ENCODE measurements at places on chromosomes 3 and 15.

DNA sequence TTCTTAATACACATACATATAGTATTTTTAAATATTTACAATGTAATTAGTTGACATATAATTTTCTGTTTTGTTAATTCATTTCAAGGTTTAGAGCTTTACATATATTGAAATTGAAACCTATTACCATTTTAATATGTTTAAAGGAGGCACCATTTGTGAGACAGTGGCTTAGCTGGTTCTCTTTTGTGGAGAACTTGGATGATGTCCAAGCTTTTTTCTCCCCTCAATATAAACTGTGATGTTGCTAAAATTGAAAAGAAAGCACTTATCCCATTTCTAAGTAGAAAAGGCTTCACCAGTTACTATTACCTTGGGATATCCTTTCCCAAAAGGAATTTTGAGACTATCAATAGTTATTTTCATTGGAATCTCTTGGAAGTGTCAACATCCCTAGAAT is 707.2 kb downstream of the NTRK3 start:
- no peak for DNase-seq

- peak; percentile 91 for DNase-seq
Measured at GRCh38 chr15:73944161-73945129, 18.2 kb downstream of the LOXL1 start.

- DNase-seq: no peak
Measured at GRCh38 chr3:76753599-76753998, 286.3 kb upstream of the ROBO2 start.

DNA sequence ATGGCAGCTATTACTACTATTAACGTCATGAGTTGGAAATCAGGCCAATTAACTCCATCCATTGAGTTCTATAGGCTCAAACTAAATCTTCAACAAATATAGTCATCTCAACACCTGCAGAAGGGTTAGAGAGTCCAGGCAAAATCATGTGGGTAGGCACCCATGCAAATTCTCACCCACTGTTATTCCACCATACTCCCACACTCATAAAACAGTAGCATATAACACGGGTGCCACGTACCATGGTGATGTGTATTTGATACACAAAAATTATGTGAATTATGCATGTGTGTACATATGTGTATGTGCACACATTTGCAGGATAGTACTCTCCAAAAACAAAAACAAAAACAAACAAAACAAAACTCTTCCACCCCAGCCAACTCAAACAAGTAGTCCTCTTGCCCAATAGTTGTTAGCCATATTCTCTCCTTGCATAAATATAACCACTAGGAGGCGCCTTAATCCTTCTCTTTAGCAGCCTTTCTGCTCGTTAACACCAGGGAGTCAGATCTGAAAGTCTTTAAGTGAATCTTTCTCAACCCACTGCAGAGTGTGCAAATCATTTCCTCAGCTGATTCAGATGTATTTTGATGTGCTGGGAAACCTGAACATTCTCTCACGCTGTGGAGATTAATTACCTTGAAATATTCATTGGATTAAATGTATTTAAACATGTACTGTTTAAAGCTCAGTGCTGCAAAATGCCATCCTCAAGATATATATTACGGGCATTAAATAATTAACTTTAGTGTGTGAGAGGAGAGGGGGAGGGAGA is 38.0 kb upstream of the COPB2 start:
- DNase-seq: peak; percentile 40

GRCh38 chr3:29521293-29521692 is 240.4 kb downstream of the RBMS3 start:
- DNase-seq: no peak

GRCh38 chr3:136818191-136818768 is 646 bp upstream of the SLC35G2 start:
- peak; percentile 15 for DNase-seq

GRCh38 chr15:42215913-42216829 is 8.1 kb upstream of the VPS39 start:
- DNase-seq: no peak

DNA sequence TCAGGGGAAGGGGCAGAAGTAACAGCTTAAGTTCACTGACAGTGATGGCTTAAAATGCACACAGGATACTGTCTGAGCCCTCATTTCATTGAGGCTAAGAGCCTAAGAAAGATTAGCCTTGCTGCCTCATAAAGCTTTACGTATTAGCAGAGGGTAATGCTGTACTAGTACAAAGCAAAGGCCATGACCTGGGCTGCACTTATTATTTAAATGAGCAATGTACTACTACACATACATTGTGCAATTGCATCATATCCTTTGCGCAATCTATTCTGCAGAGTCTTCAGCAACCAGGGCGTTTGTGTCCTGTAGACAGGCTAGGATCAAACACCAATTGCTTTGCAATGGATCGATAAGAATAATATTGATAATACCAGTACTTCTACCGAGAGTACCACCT is 221.8 kb downstream of the TPRG1 start:
- DNase-seq: no peak

DNA sequence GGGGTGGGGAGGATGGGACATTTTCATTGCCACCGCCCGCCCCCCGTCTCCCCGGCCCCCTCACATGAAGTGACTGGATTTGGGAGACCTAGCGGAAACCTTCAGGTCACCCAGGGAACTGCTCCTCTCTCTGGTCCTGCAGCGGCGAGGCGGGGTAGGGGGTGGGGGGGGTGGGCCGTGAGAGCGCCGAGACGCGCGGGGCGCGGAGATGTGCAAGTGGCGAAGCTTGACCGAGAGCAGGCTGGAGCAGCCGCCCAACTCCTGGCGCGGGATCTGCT is 712 bp upstream of the MME start:
- DNase-seq: no peak

DNA sequence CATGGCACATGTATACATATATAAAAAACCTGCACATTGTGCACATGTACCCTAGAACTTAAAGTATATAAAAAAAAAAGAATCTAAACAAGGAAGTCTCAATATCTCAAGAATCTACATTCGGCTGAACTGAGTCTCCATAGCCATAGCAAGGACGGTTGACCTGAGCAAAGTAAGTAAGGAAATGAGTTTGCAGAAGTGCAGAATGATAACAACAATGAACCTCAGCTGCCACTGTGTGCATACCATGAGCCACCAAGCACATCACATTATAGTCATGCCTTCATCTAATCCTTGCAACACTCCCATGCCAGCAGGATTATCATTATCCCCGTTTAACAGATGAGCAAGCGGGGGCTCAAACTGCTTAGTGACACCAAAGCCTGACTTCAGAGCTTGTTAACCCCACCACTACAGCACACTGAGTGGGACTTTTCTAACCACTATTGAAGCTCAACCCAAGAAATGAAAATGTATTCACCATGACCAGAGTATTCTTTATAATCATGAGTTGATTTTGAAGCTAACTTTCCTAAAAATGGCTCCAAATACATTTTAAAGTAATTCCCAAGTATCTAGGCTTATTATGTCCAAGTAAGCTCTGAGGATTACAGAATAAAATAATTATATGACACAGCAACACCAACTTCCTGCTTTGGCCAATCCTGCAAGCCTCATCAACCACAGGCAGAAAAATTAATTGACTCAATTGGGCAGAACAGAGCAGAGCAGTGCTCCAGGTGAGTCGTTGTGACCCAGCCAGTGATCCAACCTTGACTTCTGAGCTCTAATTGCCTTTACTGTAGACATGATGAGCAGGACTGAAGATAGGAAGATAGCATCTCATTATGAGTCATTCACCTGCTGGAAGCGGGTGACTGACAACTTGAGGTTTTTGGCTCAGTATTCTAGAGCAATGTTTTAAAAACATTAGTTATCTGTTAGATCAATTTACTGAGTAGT is 47.3 kb upstream of the IL12A start:
- DNase-seq: no peak

- peak; percentile 42 for DNase-seq
Measured at GRCh38 chr3:46065294-46065705, 38.0 kb upstream of the XCR1 start.

DNA sequence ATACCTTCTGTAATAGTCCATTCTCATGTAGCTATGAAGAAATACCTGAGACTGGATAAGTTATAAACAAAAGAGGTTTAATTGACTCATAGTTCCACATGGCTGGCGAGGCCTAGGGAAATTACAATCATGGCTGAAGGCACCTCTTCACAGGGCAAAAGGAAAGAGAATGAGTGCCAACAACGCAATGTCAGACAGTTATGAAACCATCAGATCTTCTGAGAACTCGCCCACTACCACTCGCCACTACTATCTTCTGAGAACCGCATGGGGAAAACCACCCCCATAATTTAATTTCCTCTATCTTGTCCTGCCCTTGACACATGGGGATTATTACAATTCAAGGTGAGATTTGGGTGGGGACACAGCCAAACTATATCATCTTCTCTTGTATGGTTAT is 406.8 kb upstream of the CBLB start:
- no peak for DNase-seq

DNA sequence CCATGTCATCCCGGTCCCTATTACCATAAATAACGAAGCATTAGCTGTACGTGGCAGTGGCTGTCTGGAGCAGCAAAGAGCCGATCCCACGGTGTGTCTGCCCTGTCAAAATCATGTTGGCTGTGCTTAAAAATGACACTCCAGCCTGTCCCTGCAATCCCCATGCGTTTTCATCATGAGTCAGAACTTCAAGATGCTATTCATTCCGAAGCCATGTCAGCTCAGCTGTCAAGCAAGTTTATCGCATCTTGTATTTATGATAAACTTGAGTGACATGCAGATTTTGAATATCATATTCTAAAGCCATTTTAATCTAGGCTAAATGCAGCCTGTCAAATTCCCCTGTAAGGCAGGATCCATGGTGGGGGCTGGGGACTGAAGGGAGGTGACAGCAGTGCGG is 152.4 kb downstream of the TJP1 start:
- DNase-seq: no peak

DNA sequence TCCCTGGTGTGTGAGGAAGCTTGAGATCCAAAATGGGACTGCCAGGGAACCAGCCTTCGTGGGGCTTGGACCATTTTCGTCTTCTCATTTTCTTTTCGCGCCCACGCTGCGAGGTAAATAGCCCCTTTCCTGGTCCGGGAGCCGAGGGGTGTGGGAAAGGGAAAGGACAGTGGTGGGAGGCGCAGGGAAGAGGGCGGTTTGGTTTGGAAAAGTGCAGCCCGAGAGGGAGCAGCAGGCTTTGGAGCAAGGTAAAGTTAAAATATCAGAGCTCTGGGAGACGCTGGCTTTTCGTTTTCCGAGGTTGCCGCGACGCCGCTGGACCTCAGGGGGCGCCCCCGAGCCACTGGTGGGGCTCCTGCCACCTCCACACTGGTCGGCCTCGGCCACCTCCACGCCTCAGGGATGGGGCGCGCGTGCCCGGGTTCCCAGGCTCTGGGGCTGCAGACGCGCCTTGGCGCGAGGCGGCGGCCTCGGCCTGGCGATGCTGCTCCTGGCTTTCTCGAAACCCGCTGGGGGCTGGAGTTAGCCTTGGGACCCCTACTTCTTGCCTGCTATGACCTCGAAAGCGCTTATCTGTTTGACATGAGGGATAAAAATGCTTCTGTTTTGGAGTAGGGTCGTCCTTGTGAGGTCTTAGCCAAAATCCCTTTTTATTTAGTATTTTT is 3.2 kb downstream of the PTPRG start:
- DNase-seq: peak; percentile 92

GRCh38 chr3:55486101-55486856 is 827 bp downstream of the WNT5A start:
- DNase-seq: peak; percentile 76

- DNase-seq: no peak
Measured at GRCh38 chr3:16064642-16065414, 109.7 kb upstream of the GALNT15 start.

GRCh38 chr15:85401108-85401774 is 20.8 kb downstream of the AKAP13 start:
- no peak for DNase-seq

GRCh38 chr3:51257870-51258269 is 127.2 kb upstream of the MANF start:
- DNase-seq: no peak

DNA sequence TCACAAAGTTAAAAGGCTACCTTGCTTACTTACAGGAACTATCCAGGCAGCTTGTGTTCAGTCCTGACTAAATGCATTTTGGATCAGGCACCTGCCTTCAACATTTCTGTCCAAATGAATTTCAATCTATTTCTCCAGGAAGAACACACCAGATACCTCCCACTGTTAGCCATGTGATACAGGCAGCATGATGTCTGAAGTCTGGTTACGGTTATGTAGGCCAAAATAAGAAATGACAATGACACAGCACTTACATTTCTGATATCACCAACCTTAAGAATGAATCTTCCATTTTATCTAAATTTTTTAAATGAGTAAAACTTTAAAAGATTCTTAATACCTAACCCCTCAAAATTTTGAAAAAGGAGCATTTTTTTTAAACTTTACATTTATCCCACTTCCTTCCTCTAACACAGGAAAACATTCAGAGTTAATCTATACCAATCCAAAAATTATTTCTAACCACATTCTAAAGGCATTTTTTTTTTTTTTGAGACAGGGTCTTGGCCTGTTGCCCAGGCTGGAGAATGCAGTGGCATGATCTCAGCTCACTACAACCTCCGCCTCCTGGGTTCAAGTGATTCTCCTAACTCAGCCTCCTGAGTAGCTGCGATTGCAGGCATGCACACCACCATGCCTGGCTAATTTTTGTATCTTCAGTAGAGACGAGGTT is at the start of gene MAP4:
Gene MAP4 (minus strand): TSS at position 116 of the 673 bp plus-strand sequence. CDS start 17,556 bp downstream, outside the sequence.
- DNase-seq: no peak

DNA sequence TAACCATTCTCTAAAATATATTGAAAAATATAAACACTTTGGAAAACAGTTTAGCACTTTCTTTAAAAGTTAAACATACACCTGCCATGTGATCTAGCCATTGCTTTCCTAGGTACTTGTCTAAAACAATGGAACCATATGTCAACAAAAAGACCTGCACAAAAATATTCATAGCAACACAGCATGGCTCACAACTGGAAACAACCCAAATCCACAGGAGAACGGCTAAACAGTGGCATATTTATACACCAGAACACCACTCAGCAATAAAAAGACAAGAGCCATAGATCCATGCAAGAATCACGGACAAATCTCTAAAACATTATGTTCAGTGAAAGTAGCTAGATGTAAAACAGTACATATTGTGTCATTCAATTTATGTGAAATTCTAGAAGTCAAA is 221.3 kb upstream of the UBE2E2 start:
- no peak for DNase-seq

GRCh38 chr3:24605511-24606028 is 110.9 kb upstream of the THRB start:
- DNase-seq: no peak

DNA sequence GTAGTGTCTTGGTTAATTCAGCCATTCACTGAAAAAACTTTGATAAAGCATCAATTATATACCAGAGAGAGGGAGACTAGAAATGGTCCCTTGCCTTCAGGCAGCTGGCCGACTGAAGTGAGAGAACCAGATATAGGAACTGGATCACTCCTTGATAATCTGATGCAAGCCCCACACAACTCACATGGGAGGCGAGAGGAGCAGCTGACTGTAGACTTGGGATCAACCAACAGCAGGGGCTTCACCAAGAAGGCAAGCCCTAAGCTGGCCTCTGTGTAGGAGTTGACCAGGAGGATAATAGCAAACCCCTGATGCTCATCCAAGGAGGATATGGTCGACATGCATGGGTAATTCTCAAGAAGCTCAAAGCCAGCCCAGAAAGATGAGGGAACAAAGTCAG is 133.1 kb downstream of the SRGAP3 start:
- DNase-seq: no peak

GRCh38 chr15:92146511-92147150 is 247.1 kb upstream of the ST8SIA2 start:
- peak; percentile 27 for DNase-seq

- peak; percentile 35 for DNase-seq
Measured at GRCh38 chr15:52011711-52012144, 7.3 kb upstream of the MAPK6 start.

Measured in ELF-1 (cell line).